ENCODE measurements at places on chromosomes 4 and X.

- no peak for DNase-seq
These were observed 676.6 kb downstream of the FAT4 start for GRCh38 chr4:125991398-125991797.

DNA sequence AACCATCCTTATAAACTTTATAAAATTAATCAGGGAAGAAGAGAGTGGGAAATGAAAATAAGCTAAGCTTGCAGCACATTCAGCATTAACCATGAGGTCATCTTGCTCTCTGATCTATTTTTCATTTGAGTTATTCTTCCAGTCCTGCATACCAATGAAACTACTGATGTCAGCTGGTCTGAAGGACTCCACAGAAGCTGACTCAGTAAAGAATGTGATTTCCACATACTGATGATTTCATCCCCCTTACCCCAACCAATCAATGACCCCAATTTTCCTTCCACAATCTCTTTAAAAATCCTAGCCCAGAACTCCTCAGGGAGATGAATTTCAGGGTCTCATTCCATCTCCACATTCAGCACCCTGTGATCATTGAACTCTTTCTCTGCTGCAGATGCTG is 18.8 kb upstream of the DSPP start:
- no peak for DNase-seq

- no peak for DNase-seq
These were observed 102.6 kb downstream of the PDE5A start for GRCh38 chr4:119525771-119526712.

DNA sequence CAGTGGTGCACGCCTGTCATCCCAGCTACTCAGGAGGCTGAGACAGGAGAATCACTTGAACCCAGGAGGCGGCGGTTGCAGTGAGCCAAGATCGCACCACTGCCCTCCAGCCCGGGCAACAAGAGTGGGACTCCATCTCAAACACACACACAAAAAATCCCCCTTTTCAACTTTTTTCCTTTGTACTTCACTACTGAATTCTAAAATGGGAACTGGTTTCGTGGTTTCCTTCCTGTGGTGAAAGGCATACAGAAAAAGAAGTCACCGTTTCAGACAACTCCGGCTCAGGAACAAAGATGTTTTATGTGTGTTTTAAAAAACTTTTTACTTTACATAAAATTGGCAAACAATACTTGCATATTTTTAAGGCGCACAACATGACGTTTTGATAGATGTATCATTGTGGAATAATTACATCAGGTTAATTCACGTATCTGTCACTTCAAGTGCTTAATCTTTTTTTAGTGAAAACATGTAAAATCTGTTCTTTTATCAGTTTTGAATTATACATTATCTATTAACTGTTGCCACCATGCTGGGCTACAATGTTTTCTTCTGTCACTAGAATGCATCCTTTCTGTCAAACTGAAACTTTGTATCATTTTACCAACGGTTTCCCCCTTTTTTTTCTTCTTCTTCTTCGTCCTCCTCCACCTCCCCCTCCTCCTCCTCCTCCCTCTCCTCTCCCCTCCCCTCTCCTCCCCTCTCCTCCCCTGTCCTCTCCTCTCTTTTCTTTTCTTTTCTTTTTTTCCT is 186.0 kb downstream of the CRLF2 start:
- no peak for DNase-seq

DNA sequence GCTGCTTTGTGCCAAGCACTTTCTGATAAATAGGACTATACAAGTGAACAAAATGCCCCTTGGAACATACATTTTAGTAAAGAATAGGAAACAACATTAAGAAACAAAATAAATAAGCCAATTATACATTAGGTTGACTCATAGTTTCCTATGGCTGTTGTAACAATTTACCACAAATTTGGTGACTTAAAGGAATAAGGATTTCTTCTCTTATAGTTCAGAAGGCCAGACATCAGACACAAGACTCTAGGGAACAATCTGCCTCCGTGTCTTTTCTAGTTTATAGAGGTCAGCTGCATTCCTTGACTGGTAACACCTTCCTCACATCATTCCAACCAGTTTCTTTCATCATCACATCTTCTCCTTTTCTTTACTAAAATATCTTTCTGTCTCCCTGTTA is 235.9 kb upstream of the PCDH18 start:
- no peak for DNase-seq

DNA sequence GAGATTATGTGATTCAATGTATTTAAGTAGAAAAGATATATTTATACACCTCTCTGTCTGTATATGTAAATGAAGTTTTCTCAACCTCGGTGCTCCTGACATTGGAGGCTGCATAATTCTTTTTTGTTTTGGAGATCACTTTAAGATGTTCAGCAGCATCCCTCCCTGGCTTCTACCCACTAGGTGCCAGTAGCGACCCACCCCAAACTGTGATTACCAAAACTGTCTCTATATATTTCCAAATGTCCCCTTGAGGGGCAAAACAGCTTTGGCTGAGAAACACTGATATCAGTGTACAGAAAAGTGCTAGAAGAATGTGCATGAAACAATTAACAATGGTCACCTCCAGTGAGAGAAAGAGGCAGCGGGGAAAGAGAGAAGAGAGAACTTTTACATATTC is 51.2 kb downstream of the DCX start:
- DNase-seq: no peak

GRCh38 chr4:7909463-7910262 is 30.0 kb downstream of the AFAP1 start:
- no peak for DNase-seq

- DNase-seq: peak; percentile 32
These were observed at the start of gene FAM53A for GRCh38 chr4:1683736-1684505. Gene FAM53A (minus strand): TSS chr4:1684313. CDS start chr4:1668741, 15,572 bp downstream.

DNA sequence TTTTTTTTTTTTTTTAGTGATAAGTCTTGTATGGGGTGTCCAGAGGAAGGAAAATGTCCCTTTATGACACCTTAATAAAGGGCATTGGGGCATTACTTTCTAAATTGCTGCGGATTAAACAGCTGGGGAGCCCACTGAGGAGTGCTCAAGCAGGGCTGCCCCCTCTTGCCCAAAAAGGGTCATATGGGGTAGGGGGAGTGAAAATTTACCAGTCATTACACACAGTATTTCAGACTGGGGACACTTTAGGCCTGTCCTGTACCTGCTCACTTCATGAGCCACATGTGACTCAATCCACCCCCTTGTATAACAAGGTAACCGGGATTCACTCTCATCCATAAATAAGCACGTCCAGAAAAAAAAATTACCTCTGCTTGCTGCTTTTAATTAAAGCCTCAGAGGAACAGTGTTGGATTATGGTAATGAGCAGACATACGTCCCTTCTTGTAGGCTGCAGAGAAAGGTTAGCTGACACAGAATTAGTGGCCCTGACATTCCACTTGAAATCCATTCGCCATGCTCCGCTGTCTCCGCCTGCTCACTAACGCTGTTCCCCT is 1.8 kb downstream of the PRDM8 start:
- no peak for DNase-seq

DNA sequence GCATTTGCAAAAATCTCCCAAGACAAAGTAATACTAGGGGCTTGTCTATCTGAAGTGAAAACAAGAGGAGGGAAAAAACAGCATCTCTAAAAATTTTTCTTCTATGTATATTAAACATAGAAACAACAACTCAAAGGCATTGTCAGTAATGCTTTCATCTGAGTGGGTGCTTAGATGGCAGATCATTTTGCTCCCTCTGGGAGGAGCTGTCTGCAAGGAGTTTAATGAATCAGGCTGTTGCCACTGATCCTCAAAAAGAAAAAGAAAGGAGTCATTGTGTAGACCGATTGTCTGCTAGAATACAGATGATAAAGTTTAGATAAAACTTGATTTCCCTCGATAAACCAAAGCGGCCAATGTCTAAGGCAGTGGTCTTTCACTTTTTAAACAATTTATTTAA is 49.7 kb upstream of the KLHL8 start:
- no peak for DNase-seq

DNA sequence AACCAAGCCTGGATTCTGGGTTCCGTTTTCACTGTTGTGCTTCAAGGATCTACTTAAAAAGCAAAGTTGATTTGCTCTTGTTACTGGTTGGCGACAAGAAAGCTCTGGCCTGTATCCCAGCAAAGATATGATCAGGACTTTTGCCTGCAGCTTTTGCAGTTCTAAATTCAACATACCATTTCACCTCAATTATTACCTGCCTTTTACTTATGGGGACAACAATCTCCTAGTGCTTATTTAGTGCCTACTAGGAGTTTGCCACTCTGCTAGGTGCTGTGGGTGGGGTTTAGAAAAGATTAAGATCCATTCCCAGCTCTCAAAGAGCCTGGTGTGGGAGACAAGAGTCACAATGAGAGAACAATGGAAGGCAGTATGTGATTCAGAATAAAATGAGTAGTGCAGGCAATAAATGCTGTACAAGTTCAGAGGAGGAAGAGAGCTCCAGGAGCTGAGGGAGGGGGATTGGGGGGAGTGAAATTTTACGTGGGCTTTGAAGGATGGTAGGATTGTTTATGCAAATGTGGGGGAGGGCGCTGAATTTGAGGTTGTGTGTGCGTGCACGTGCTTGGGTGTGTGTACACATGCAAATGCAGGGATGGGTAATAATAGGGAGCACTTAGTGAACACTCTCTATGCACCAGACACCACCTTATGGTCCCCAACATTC is 5.0 kb upstream of the TMEM164 start:
- no peak for DNase-seq

- DNase-seq: no peak
These were observed 51.2 kb upstream of the CYSLTR1 start for GRCh38 chrX:78378476-78379115.

DNA sequence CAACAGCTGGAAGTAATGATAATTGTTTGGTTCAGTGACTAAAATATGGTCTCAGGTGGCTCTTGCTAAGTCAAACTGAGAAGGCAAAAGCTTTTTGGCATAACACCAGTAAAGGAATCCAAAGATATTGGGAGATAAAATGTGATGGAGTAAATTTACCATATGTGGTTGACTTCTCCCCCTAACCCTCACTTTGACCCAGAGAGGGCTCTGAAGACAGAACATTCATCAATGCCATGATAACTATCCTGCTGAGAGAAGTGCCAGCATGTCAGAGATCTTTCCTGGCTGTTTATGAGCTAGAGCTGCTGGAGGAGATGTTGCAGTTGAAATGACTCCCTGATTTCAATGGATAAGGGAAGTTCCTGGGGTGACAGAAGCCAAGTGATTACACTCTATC is 213.4 kb downstream of the SPCS3 start:
- DNase-seq: no peak

DNA sequence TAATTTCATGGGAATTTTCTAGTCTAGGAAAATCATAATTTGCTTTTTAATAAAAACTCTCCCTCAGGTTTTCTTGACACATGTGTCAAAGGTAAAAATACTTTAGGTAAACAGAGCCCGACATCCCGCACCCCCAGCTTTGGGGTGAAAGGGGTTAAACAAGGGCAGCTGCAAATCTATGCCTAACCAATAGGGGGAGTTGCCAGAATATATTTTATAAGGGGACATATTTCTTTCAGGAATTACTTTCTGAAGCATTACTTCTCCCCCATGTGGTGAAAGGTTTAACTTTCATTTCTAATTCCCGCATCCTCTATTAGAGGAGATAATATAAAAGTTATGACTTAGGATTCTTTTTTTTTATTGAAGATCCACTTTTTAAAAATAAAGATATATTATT is 53.9 kb upstream of the HEPH start:
- DNase-seq: peak; percentile 3

DNA sequence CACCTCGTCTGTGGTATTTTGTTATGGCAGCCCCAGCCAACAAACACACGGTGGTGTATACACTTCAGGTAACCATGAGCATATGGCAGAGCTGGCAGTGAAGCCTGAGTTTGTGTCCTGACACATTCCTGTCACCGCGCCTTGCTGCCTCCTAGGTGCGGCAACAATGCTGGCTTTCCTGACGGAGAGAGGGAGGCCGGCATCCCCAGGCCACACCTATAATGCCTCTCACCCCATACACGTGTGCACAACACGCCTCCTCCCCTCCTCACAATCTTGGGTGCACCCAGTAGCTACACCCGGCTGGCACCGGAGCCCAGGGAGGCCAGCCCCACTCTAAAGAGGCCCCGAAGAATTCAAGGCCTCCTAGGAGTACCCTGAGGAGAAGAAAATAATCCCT is 158.5 kb downstream of the NSUN7 start:
- DNase-seq: no peak

DNA sequence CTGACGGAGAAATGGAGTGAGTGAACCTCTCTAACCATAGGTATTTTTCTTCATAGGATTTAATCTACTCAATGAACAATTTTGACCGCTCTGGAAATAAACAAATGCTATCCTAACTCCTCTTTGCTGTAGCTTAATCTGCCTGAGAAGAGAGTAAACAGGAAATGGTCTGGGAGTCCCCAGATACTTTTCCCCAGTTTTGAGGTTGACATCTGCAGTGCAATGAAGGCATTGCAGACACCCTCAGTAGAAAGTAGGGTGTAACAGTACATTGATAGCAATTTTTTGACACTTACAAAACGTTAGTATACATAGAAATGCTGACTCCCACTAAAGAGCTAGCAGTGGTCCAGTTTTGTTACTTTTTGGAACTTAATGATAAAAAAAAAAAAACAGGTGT is 495.9 kb upstream of the FAM241A start:
- DNase-seq: no peak

GRCh38 chrX:15576019-15576418 is 24.7 kb downstream of the ACE2 start:
- DNase-seq: no peak

- DNase-seq: no peak
These were observed 25.2 kb upstream of the GLOD5 start for GRCh38 chrX:48736303-48736702.

DNA sequence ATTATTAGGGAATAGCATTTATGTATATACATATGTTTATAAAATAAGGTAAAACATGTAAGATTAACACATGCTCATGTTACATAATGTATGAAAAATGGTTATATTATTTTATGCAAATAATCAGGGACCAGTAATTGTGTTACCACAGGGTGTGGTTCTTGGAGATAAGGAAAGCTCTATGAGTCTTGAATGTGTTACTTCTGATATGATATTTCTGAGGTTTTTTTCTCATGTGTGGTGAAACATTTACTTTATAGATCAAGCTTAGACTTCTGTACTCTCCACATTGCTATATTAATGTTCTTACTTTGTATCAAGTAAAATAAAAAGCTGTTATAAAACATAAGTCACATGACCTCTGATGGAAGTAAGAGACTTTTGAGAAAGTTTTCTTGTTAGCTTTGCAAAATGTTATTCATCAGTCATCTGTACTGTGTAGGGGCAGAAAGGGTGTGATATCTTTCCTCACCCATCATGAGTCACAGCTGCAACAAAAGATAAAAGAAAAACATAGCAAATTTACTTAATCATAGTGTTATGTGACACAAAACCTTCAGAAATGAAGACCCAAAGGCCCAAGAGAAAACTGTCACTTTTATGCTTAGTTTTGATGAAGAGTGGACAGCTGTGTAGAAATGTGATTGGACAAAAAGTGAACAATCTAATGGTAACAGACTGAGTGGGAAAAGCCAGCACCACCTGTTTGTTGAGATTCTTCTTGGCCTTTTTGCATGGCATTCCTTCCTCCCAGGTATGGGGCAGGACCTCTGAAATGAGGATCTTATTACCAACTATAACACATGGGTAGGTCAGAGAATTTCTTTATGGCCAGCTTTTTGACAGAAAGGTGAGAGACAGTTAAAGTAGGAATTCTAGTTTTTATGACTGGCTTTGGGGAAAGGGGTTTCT is 632.3 kb downstream of the PDHA2 start:
- no peak for DNase-seq

Data from activated naive CD8-positive, alpha-beta T cell treated with anti-CD3 and anti-CD28 coated beads, Interleukin-2, amount 50 U/mL, for 24 hours (primary cell).